Hepatocyte (in vitro differentiated cells): ENCODE measurements at places on chromosomes 2 and 18. TPM values are rescaled to one million over a fixed set of nuclear protein-coding genes. Genes with fewer than 3 reads are reported as not detected.

PLA2R1 gene
- 7.9 and 9.6 TPM in 2 replicates for total RNA-seq

STAT1 gene
- 102 and 124 TPM in 2 replicates for total RNA-seq

FOXI3 gene
- total RNA-seq: not detected in 2 replicates

RAB17 gene
- total RNA-seq: 56.8 and 58.3 TPM in 2 replicates

LIPG gene
- 75.2 and 85.2 TPM in 2 replicates for total RNA-seq

DNA sequence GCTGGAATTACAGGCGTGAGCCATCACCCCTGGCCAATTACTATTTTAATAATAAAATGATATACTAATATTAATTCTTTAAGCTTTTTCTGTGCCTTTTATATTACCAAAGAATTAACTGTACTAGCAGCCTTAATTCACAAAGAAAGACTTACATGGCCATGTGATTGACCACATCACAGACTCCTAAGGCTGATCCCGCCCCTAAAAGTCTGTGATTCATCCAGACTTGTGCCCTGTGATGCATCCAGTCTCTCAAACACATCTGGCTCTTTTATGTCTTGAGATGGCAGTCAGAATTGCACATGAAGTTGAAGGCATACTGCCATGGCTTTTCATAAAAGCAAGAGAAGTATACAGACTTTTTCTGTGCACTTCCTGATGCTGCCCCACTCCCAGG is 91.7 kb downstream of the DTNA start:
- H3K27me3 ChIP-seq: no peaks in the 10 kb centered on the region
- peak; percentile 25 for DNase-seq
- H3K36me3 ChIP-seq: no peaks in the 10 kb centered on the region
- H3K4me1 ChIP-seq: no peaks in the 10 kb centered on the region

DNA sequence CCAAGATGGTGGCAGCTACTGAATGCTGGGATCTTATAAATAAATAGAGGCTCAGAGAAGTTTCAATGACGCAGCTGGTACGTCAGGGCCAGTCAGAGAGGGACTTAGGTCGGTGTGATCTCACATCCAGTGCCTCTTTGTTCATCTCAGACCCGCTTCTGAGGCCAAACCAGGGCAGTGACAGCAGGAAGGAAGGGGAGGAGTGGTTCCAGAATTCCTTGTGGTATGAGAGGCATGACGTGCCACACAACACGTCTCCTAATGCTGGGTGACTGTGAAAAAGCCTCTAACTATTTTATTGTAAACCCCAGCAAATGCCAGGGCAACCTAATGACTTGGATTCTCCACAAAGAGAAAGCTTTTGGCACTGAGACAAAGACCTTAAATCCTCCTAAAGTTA is 423.3 kb downstream of the LPIN1 start:
- no peaks in the 10 kb centered on the region for H3K4me1 ChIP-seq
- peak; percentile 30 for DNase-seq
- peak overlapping the region; percentile 54 for H3K27ac ChIP-seq
- no peaks in the 10 kb centered on the region for H3K36me3 ChIP-seq
- H3K27me3 ChIP-seq: no peaks in the 10 kb centered on the region

DNA sequence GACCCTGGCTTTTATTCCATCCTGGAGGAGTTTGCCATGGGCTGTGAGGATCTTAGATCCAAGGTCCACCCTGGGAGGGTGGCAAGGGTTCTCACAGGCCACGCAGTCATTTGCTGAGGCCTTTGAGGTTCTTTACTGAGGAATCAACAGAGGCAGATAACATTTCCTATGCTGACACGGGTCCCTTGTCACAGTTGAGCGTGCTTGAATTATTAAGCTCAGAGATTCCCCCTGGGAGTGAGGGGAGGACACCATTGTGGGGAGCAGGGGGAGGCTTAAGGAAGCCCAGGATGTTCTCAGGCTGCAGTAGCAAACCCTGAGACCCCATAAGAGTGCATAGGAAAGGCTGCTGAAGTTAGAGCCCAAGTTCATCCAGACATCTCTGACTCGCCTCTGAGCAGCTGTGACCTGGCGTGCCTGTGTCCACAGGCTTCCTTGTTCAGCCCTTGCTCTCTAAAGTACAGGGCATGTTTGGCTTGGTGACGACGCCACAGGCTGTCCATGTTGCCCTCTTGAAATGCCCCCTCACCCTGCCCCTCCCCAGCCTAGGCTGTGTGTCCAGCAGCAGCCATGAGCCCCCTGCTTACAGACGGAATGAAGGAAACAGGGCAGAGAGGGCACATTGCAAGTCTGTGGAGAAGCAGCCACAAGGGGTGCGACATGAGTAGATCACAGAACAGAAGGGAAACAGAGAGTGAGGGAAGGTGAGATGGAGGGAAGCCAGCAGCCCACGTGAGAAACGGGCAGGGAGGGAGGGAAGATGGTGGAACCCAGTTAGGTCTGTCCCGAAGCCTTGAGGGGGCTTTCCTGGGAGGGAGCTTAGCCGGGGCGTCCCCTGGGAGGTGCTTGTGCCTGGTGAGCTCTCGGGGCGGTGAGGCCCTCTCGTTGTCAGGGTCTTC is 34.0 kb downstream of the NAPG start:
- no peaks in the 10 kb centered on the region for H3K36me3 ChIP-seq
- H3K4me3 ChIP-seq: no peak overlapping the region
- no peaks in the 10 kb centered on the region for H3K27me3 ChIP-seq
- no peaks in the 10 kb centered on the region for H3K4me1 ChIP-seq
- no peak overlapping the region for H3K27ac ChIP-seq

GRCh38 chr18:22703883-22704585 is 229.1 kb upstream of the RBBP8 start:
- H3K36me3 ChIP-seq: no peaks in the 10 kb centered on the region
- H3K4me1 ChIP-seq: no peaks in the 10 kb centered on the region
- H3K27me3 ChIP-seq: no peaks in the 10 kb centered on the region
- H3K27ac ChIP-seq: no peak overlapping the region
- DNase-seq: peak; percentile 60

DNA sequence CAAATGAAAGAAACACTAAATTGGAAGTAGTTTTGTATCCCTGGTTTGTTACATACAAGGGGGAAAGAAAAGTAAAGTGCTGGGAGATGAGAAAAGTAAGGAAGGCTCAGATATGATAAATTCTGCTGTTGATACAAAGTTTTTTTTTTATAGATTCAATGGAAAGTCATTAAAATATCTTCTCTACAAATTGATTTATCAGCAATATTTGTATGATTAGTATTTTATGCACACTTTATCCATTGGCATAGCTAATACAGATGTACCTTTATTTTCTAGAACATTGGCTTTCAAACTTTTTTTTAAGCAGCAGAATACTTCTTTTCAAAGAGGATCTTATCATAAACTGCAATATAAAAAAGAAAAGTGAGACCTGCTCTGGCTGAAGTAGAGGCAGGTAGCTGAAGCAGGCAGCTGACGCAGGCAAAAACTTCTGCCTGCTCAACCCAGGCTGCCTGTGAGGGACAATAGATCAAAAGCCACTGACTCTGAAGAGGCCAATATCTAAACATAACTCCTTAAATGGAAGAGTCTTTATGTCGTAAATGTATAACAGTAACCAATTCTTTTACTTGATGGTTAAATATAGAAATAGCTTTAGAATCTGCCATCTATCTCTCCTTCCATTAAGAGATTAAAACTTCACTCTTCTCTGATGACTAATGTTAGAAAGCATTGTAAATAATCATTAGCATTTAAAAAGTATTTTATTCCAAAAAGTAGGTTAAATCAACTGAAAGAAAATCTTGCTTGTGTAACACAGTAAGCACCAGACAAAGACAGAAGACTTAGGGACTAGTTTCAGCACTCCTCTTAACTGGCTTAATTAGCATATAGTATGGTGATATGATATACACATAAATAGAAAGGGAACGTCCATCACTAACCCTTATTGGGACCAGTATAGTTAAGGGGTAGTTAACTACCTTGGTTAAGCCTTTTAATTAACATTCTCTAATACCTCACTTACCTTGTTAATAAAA is 174.2 kb downstream of the SLC39A10 start:
- DNase-seq: peak; percentile 11
- H3K36me3 ChIP-seq: no peaks in the 10 kb centered on the region
- H3K4me3 ChIP-seq: no peak overlapping the region
- no peaks in the 10 kb centered on the region for H3K4me1 ChIP-seq

- no peak overlapping the region for H3K27ac ChIP-seq
- DNase-seq: no peak
- no peak overlapping the region for H3K4me3 ChIP-seq
- H3K27me3 ChIP-seq: no peaks in the 10 kb centered on the region
- no peaks in the 10 kb centered on the region for H3K36me3 ChIP-seq
Observed at GRCh38 chr18:69380324-69380723, 20.4 kb upstream of the DOK6 start.

DNA sequence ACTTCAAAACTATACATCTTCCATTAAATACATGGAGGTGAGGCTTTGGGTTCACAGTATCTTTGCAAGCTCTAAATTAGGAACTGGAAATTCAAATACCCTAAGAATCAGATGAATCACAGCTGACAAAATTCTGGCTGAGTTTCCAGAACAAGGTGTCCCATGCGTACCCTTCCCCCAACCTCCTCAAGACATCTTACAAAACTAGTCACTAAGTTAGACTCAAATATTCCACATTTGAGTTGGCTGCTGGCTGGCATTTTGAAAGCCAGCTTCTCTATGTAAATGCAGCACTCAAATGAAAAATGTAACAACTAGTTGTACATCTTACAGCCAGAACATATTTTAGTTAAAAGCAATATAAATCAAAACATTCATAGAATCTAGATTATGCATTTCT is 131.0 kb upstream of the ARL5A start:
- no peak for DNase-seq
- H3K27ac ChIP-seq: no peak overlapping the region
- H3K36me3 ChIP-seq: no peaks in the 10 kb centered on the region
- no peaks in the 10 kb centered on the region for H3K27me3 ChIP-seq
- H3K4me1 ChIP-seq: no peaks in the 10 kb centered on the region

DNA sequence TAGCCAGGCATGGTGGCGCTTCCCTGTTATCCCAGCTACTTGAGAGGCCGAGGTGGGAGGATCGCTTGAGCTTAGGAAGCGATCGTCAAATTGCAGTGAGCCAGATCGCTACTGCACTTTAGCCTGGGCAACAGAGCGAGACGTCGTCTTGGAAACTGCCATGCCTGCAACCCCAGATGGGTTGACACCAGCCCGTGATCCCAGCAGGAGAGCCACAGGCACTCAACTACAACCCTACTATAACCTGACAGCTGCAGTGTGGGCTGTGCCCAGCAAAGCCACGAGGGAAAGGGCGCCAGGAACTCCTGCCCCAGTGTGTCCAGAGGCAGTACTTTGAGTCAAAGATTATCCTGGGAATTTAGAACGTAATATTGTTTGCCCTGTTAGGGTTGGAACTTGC is 85.6 kb downstream of the SS18 start:
- H3K4me3 ChIP-seq: no peak overlapping the region
- no peak overlapping the region for H3K27ac ChIP-seq
- no peaks in the 10 kb centered on the region for H3K4me1 ChIP-seq
- DNase-seq: no peak

- no peaks in the 10 kb centered on the region for H3K27me3 ChIP-seq
- no peaks in the 10 kb centered on the region for H3K36me3 ChIP-seq
- peaks cover 16% of the 10 kb centered on the region for H3K4me1 ChIP-seq
- H3K4me3 ChIP-seq: no peak overlapping the region
- no peak for DNase-seq
Observed at GRCh38 chr18:61988100-61988499, 95.3 kb upstream of the RNF152 start.

GRCh38 chr2:75375646-75376582 is 176.6 kb upstream of the TACR1 start:
- no peak overlapping the region for H3K4me3 ChIP-seq
- no peaks in the 10 kb centered on the region for H3K4me1 ChIP-seq
- H3K27me3 ChIP-seq: no peaks in the 10 kb centered on the region

- no peaks in the 10 kb centered on the region for H3K4me1 ChIP-seq
- no peaks in the 10 kb centered on the region for H3K36me3 ChIP-seq
- no peak overlapping the region for H3K27ac ChIP-seq
- no peaks in the 10 kb centered on the region for H3K27me3 ChIP-seq
- peak; percentile 3 for DNase-seq
Observed at GRCh38 chr2:10518470-10519393, 70.6 kb upstream of the ODC1 start.

GRCh38 chr2:231781798-231782726 is 980 bp upstream of the PDE6D start:
- H3K27me3 ChIP-seq: no peaks in the 10 kb centered on the region
- DNase-seq: peak; percentile 14
- H3K27ac ChIP-seq: peak overlapping the region; percentile 43

DNA sequence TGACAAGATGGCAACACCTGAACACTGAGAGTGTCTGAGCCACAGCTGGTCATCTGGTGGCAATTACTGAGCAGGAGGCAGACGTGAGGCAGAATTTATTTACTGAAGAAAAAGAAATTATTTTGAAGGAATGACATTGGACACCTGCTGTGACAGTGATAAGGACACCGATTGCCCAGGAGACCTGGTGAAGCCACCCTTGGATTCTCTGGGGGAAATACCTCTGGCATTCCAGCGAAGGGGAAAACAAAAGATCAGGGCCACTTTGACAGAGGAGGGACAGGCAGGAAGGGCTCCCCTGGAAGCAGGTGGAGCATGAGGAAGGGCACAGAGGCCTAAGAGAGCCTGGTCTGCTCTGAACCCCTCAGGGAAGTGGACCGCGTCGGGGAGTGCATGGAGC is 85.4 kb upstream of the ALPP start:
- H3K27me3 ChIP-seq: no peaks in the 10 kb centered on the region
- no peak overlapping the region for H3K4me3 ChIP-seq
- DNase-seq: no peak
- no peaks in the 10 kb centered on the region for H3K4me1 ChIP-seq

GRCh38 chr18:52610451-52611115 is 270.6 kb downstream of the DCC start:
- no peaks in the 10 kb centered on the region for H3K4me1 ChIP-seq
- H3K27ac ChIP-seq: no peak overlapping the region
- DNase-seq: no peak

DNA sequence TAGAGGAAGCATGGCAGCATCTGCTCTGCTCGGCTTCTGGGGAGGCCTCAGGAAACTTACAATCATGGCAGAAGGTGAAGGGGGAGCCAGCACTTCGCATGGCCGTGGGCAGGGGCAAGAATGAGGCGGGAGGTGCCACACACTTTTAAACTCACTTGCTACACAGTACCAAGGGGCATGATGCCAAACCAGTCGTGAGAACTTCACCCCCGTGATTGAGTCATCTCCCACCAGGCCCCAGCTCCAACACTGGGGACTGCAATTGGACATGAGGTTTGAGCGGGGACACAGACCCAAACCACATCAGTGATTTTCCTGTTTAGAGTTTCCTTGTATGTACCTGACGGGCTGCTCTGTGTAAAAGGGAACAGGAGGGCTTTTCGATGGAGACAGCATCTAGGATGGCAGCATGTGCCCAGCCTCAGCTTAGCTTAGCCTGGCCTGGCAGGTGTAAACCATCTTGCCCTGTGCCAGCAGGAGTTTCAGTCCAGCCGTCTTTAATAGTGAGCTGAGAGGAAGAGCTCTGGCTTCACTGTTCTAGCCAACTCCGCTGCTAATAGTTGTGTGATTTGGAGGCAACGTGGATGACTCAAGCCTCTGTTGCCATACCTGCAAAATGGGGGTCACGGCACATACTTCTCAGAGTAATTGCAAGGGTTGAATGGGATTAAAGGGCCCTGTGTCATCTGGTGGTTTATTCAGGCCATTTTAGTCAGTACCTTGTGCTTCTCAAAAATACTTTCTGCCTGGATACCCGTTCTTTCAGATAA is 101.8 kb downstream of the ASAP2 start:
- H3K4me3 ChIP-seq: no peak overlapping the region
- H3K27me3 ChIP-seq: no peaks in the 10 kb centered on the region
- H3K27ac ChIP-seq: no peak overlapping the region
- no peaks in the 10 kb centered on the region for H3K36me3 ChIP-seq
- no peak for DNase-seq
